ENCODE measurements at places on chromosomes 2 and 18.
A peak's percentile ranks its signal among the peaks of the same experiment; 100 is the strongest.

- no peak for DNase-seq
These were observed 86.2 kb upstream of the CCDC195 start for GRCh38 chr2:224802407-224802806.

GRCh38 chr2:191638079-191638801 lies 39.7 kb upstream of the NABP1 start:
- DNase-seq = no peak

DNA sequence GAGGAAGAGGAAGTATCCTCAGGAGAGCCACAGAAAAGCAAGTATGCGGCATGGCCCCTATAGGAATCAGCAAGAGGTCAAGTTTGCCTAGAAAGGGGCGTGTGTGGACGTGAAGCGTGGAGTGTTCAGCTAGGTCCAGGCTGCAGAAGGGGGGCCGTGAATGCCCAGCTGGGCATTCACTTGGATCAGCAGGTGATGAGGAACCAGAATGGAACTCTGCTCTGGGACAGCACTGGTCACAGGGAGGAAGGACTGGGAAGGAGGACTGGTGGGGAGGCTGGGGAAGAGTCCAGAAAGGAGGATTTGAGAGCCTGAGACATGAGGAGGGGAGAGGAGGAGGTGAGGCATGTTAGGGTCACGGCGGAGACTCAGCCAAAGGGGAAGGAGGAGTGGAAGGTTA lies 19.8 kb downstream of the STAT1 start:
- DNase-seq = no peak

- DNase-seq = peak; percentile 83
These were observed 116.0 kb downstream of the TNS1 start for GRCh38 chr2:217886720-217887309.

DNA sequence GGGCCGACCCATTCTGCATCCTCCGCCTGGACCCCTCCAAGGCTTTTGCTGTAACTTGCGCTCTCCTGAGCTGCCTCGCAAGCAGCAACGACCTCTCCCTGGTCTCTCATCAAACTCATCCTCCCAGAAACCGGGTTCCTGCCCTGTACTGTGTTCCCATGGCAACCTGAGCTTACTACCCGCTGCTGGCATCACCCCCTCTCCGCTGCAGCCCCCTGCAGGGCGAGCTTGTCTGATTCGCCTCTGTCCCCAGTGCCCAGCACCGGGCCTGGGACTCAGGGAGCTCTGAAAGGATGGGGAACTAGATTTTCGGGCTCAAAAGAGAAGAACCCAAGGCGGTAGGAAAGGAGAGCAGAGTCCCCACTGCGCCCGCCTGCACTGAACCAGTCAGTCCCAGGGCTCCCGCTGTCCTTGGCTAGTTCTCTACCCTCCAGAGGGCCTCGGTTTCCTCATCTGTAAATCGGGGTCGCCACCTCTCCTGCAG lies 463 bp downstream of the HS1BP3 start:
- peak; percentile 38 for DNase-seq

DNA sequence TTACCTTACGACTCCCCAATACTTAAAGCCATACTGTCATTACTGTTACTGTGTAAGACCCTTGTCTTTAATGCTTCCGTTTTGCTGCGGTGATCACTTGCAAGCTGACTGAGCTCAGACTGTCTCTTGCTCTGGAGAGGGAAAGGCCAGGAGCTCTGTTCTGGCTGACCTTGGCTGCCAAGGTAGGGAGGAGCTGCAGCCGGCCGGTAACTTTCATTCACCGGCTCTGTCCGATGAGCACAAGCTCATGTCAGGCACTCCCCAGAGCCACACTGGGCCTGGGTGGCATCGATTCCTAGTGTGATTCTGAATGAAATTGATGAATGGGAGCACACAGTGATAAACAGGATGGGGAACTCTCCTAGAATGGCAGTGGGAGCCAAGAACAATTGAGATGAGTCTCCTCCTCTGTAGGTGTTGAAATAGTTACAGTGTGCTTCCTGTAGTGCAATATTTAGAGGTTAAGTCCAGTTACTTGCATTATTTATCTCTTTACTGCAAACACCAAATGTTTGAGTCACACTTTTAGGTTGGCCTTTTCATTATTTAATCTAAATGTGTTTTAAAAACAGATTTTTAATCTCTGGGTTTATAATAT lies 100.9 kb downstream of the ATP9B start:
- no peak for DNase-seq

DNA sequence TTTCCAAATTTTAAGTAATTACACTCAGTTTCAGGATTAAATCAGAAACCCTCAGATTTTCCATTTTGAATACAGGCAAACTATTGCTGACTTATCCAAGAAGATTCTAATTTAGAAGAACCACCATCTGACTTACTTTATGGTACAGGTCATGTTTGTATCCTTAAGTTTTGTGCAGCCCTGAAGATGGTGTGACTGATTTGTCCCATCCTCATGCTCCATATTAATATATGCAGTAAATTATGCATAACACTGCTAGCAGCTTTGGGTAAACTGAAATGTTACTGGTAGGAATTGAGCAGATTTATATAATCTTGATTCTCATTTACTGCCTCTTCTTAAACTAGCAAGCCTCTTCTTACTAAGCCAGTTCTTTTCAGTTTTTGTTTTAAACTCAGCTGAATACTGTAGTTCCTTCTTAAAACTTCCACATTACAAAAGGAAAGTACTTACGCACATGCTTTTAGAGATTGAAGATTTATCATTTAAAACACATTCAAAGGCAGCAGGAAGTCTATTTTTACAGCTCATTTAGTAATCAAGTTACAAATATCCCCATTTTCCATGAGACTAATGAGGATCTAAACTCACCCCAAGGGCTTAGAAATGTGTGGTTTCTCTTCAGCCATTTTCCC lies 25.7 kb downstream of the MEX3C start:
- DNase-seq = no peak

- no peak for DNase-seq
These were observed 69.7 kb upstream of the CTDP1 start for GRCh38 chr18:79609841-79610281.

All from endothelial cell (in vitro differentiated cells).